ENCODE measurements at places on chromosomes 12 and 14.

GRCh38 chr12:62693376-62694050 lies 226.9 kb downstream of the MON2 start:
- peak; percentile 70 for DNase-seq

GRCh38 chr14:76931631-76932402 lies 96.7 kb downstream of the IRF2BPL start:
- DNase-seq, result no peak

DNA sequence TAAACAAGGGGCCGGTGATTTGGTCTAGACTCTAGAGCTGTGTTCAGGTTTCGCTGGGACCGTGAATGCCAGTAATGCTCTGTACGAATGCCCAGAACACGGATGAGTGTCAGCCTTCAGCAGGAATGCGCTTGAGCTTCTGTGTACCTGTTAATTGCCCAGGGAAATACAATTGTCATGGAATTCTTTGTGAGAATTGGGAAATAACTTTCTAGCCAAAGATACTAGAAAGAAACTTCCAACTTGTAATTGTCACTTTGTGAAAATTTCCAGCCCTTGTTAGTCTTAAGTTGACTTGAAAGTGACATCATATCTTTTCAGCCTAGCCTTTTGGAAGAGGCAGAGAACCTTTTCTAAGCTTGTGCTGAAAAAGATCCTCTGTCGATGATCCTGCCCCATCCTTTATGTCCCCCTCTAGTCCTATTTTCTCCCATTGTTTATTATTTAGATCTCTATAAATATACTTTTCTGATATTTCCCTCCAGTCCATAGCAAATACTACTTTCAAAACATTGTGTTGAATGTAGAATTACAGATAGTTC lies 2.7 kb downstream of the CHST11 start:
- DNase-seq, result no peak

DNA sequence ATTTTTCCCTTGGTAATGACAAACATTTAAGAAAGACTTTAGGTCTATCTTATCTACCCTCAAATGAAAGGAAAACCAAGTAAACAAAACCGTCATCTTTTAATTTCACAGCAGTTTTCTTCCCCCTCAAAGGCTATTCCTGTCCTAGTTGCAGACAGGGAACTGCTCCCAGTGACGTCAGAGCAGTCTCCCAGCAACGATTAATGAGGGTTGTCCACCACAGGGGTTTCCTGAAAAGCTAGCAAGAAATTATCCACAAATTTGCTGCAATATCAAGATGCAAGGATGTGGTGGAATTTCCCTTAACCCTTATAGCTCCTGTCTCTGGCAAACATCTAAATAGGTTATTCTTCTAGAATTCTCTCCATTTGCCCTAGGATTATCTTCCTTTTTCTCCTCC lies 89.1 kb upstream of the STAC3 start:
- peak; percentile 16 for DNase-seq

DNA sequence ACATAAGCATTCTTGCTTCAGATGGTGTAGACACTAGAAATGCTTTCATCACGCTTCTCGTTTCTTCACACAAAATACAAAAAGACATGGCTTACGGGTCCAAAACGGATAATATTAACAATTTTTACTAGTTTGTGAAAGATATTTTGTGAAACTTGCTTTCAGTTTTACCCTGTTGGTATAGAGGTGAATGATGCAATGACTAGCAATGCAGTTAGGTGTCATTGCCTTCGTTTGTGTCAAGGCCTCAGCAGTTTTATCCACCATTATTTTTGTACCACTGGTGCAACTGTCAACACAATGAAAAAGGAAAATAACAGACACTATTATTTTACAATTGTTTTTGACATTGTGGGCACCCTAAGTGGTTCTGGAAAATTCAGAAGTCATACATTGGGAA lies 323.0 kb downstream of the FLRT2 start:
- no peak for DNase-seq

DNA sequence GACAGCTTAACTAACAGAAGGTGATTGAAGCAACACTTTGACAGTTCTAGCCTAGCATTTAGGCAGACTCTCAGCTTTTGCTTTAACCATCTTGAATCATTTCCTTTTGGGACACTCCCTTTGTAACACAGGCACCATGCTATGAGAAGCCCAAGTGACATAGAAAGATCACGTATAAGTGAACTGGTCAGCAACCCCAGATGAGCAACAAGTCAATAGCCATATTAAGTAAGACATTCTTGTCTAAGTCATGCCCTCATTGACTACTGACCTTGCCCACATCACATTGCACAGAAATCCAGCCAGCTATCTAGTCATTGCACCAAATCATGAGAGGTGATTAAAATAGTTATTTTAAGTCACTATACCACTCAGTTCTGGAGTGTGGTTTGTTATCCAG lies 476.8 kb downstream of the TRHDE start:
- no peak for DNase-seq

- no peak for DNase-seq
These were observed 1340.9 kb downstream of the FSCB start for GRCh38 chr14:43166163-43166562.
